ENCODE measurements at places on chromosomes 1 and 21. TPM values are rescaled to one million over a fixed set of nuclear protein-coding genes. Genes with fewer than 3 reads are reported as not detected.
A peak's percentile ranks its signal among the peaks of the same experiment; 100 is the strongest.

GRCh38 chr1:97903626-97904025 lies 17.2 kb downstream of the DPYD start:
- no peaks in the 10 kb centered on the region for H3K27me3 ChIP-seq
- H3K4me1 ChIP-seq = peaks cover 17% of the 10 kb centered on the region
- peaks cover 15% of the 10 kb centered on the region for H3K36me3 ChIP-seq
- H3K27ac ChIP-seq = no peak overlapping the region

DNA sequence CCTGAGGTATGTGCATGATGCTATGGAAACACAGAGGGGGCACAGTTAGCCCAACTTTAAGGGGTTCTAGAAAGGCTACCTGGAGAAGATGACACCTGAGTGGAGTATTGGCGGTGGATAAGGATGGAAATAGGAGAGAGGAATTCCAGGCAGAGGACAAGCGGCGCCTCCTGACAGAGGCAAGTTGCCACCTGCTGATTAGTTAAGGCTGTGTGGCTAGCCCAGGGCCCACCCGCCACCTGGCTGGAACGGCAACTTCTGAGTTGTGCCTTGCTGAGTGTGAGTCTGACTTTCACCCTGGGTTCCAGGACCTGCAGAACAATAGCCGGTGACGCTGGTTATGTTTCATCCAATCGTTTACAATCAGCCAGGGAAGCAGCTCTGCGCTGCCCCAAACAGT lies 126.9 kb upstream of the LMO4 start:
- H3K4me3 ChIP-seq = no peak overlapping the region
- H3K27me3 ChIP-seq = peaks cover 48% of the 10 kb centered on the region
- H3K4me1 ChIP-seq = peaks cover 8% of the 10 kb centered on the region
- H3K27ac ChIP-seq = no peak overlapping the region
- no peak for DNase-seq

GRCh38 chr1:156048663-156049258 lies 4.8 kb downstream of the UBQLN4 start:
- no peaks in the 10 kb centered on the region for H3K27me3 ChIP-seq
- H3K27ac ChIP-seq = no peak overlapping the region
- peaks cover 20% of the 10 kb centered on the region for H3K4me1 ChIP-seq
- no peaks in the 10 kb centered on the region for H3K36me3 ChIP-seq

LRRC38 gene
- total RNA-seq = not detected

CRABP2 gene
- 1.4 TPM for total RNA-seq

CDA gene
- total RNA-seq = not detected

DNA sequence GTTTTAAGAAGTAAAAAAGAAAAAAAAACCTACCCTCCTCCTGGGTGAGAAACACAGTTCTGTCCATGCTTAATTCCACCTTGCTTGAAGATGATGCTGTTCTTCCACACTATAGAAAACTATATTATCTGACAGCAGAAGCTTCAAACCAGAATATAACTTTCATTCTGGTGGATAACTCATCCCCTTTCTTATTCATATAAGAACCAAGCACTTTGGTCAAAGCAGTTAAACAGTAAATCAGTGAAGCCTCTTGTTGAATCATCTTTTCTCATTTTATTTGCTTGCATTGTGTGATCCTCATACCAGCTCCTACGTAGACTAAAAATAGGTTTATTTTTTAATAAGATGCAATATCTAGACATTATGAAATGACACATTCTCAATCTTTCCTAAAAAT lies 36.7 kb upstream of the PRDX6 start:
- H3K4me3 ChIP-seq = no peak overlapping the region
- H3K4me1 ChIP-seq = peaks cover 9% of the 10 kb centered on the region
- no peaks in the 10 kb centered on the region for H3K27me3 ChIP-seq
- no peak for DNase-seq

DNA sequence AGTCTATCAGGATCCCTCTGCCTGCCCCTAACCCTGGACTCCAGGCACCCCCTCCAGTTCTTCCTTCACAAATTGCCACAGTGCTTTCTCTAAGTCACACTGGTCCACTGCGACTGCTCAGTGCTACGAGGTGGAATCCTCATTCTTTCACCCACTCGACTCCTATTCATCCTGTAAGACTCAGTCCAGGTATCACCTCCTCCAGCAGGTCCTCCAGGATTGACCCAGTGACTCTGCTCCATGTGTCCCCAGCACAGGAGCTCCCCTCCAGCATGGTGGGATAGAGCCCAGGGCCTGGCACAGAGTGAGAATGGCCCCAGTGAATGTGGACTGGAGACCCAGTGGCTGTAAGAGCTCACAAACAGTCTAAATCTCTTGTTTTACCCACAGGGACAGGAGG lies 45.5 kb upstream of the WNT4 start:
- H3K4me3 ChIP-seq = no peak overlapping the region
- H3K27me3 ChIP-seq = peaks cover 10% of the 10 kb centered on the region
- H3K36me3 ChIP-seq = no peaks in the 10 kb centered on the region
- H3K27ac ChIP-seq = no peak overlapping the region
- DNase-seq = no peak

DNA sequence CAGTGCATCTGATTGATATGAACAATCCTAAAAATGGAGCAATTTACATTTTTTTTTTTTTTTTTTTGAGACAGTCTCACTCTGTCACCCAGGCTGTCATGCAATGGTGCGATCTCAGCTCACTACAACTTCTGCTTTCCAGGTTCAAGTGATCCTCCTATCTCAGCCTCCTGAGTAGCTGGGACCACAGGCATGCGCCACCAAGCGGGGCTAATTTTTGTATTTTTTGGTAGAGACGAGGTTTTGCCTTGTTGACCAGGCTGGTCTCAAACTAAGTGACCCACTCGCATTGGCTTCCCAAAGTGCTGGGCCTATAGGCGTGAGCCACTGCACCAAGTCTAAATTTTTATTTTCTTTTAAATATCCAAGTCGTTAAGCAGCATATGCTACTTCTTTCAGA lies 109.0 kb downstream of the FAF1 start:
- H3K4me3 ChIP-seq = no peak overlapping the region
- peaks cover 3% of the 10 kb centered on the region for H3K4me1 ChIP-seq
- no peak for DNase-seq

GRCh38 chr1:19046972-19047731 lies 90.7 kb upstream of the IFFO2 start:
- no peak for DNase-seq
- H3K36me3 ChIP-seq = no peaks in the 10 kb centered on the region
- H3K4me1 ChIP-seq = peaks cover 8% of the 10 kb centered on the region

- H3K27ac ChIP-seq = no peak overlapping the region
- H3K36me3 ChIP-seq = no peaks in the 10 kb centered on the region
- no peak overlapping the region for H3K4me3 ChIP-seq
- peaks cover 11% of the 10 kb centered on the region for H3K4me1 ChIP-seq
- H3K27me3 ChIP-seq = no peaks in the 10 kb centered on the region
- no peak for DNase-seq
Measured at GRCh38 chr1:33268457-33268856, 12.2 kb downstream of the ZNF362 start.

PLEKHN1 gene
- total RNA-seq = 3.9 TPM

DNA sequence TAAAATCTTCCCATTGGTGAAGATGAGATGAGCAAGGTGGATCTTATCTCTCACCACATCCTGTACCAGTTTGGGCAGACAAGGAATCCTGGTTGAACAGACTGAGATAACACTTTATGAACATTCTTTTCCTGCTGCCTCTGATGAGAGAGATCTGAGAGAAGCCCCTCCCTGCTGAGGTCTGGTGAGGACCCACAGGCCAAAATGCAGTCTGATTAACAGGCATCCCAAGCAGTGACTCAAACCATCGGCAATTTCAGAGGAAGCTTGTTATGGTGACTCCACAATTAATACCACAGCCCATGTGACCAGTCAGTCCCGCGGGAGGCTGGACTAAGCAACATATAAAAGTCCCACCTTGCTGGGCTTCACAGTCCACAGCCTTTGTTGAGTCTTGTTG lies at the start of gene PRR9:
Gene PRR9, plus strand, starts transcription at position 373 of the 400 bp plus-strand sequence. CDS start 561 bp downstream, outside the sequence.
- no peaks in the 10 kb centered on the region for H3K36me3 ChIP-seq
- no peak within 1 kb of the TSS for H3K27ac ChIP-seq
- peaks cover 5% of the 10 kb centered on the region for H3K4me1 ChIP-seq

CNIH4 gene
- 45.5 TPM for total RNA-seq

GRCh38 chr1:174954671-174955669 lies 44.8 kb upstream of the CACYBP start:
- H3K4me1 ChIP-seq = peaks cover 22% of the 10 kb centered on the region
- no peak overlapping the region for H3K4me3 ChIP-seq
- peaks cover 10% of the 10 kb centered on the region for H3K36me3 ChIP-seq

- no peak overlapping the region for H3K4me3 ChIP-seq
- no peak overlapping the region for H3K27ac ChIP-seq
- H3K36me3 ChIP-seq = peaks cover 37% of the 10 kb centered on the region
- peaks cover 52% of the 10 kb centered on the region for H3K4me1 ChIP-seq
Measured at GRCh38 chr1:172815740-172816139, 156.8 kb downstream of the FASLG start.

DNA sequence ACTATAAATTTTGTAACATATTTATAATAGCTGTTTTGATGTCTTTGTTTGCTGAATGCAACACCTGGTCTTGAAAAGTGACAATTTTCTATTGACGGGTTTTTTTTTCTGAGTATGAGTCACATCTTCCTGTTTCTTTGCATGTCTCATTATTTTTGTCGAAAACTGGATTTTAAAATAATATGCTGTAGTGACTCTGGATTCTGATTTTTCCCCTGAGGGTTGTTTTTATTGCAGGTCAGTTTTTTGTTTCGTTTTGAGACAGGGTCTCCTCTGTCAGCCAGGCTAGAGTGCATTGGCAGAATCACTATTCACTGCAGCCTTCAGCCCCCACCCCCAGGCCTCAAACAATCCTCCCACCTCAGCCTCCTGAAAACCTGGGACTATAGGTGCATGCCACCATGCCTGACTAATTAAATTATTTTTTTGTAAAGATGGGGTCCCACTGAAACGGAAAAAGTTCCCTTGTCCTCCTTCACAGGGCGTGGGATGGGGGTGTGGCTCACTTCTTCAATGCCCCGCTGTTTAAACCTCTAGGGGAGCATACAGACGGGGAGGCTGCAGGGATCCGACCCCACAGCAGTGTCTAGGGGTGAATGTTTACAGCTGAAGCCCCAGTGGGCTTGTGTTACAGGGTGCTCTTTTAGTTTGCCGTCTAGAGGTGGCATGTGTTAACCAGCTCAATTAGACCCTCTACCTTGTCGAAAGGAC lies 11.3 kb upstream of the PPIE start:
- peaks cover 72% of the 10 kb centered on the region for H3K27me3 ChIP-seq
- no peak overlapping the region for H3K4me3 ChIP-seq
- H3K4me1 ChIP-seq = peaks cover 21% of the 10 kb centered on the region
- no peaks in the 10 kb centered on the region for H3K36me3 ChIP-seq

KCNJ9 gene
- not detected for total RNA-seq

DNA sequence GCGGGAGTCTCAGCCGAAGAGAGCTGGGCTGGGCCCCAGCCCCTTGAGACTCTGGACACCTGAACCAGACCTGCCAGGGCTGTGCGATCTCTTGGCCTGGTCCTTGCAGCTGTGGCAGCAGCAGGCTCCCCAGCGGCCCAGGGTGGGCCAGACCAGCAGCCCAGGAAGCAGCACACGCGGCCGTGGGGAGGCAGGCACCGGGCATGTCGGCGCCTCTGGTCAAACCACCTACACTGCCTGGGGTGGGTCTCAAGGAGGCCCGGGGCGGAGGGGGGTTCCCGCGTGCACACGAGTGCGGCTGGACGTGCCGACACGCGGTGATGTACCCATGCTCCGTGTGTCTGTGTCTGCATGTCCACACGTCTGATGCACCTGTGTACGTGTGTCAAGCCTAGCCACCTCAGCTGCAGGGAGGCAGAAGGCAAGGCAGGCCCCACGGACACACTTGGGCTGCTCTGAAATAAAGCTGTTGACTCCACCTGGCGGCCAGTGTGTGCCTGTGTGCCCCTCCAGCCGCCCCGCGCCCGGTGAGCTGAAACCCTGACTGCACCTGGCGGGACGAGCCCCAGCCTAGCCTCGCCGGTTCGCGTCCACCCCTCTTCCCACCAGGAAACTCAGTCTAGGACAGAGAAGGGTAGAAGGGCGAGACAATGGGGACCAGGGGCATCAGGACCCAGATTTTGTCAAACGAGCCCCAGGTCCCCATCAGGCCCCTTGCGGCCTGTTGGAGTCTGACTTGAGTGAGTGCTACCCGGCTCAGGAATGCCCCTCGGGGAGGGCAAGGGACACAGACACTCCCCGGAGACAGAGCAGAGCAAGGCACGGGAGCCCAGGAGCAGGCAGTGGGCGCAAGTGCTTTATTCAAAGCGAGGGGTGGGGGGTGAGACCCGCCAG lies 11.6 kb downstream of the SCNN1D start:
- no peaks in the 10 kb centered on the region for H3K27me3 ChIP-seq
- no peak overlapping the region for H3K27ac ChIP-seq
- no peaks in the 10 kb centered on the region for H3K36me3 ChIP-seq
- no peak overlapping the region for H3K4me3 ChIP-seq
- DNase-seq = peak; percentile 74
- H3K4me1 ChIP-seq = no peaks in the 10 kb centered on the region

DNA sequence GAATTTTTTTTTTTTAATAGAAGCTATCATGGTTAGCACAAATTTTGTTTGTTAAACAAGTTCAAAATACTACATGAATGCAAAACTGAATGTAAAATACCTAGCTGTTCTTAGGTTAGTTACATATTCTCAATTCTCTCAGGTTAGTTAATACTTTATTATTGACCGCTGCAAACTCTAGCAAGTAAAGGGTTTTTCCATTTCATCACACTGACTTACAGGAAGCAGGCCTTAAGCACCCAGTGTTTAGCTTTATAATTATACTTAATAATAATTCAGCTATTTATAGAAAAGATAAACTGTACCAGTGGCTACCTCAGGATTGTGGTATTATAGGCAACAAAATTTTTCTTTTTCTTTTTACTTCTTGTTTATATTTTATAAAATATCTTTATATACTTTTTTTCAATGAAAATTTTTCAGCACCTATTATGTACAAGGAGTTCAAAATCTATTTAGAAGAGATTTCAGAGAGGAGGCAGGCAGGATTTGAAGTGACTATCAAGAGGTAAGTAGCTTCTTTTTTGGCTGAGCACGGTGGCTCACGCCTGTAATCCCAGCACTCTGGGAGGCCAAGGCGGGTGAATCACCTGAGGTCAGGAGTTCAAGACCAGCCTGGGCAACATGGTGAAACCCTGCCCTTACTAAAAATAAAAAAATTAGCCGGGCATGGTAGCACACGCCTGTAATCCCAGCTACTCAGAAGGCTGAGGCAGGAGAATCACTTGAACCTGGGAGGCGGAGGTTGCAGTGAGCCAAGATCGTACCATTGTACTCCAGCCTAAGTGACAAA lies 17.9 kb downstream of the PLPP3 start:
- H3K27me3 ChIP-seq = no peaks in the 10 kb centered on the region
- DNase-seq = no peak
- H3K4me1 ChIP-seq = peaks cover 4% of the 10 kb centered on the region

Data from activated CD8-positive, alpha-beta memory T cell treated with anti-CD3 and anti-CD28 coated beads, Interleukin-2, amount 10 ng/mL, durations not matched to agents 7 days and 5 days (primary cell).